BJ (cell line): ENCODE measurements at places on chromosomes 6 and 20.
A peak's percentile ranks its signal among the peaks of the same experiment; 100 is the strongest.

DNA sequence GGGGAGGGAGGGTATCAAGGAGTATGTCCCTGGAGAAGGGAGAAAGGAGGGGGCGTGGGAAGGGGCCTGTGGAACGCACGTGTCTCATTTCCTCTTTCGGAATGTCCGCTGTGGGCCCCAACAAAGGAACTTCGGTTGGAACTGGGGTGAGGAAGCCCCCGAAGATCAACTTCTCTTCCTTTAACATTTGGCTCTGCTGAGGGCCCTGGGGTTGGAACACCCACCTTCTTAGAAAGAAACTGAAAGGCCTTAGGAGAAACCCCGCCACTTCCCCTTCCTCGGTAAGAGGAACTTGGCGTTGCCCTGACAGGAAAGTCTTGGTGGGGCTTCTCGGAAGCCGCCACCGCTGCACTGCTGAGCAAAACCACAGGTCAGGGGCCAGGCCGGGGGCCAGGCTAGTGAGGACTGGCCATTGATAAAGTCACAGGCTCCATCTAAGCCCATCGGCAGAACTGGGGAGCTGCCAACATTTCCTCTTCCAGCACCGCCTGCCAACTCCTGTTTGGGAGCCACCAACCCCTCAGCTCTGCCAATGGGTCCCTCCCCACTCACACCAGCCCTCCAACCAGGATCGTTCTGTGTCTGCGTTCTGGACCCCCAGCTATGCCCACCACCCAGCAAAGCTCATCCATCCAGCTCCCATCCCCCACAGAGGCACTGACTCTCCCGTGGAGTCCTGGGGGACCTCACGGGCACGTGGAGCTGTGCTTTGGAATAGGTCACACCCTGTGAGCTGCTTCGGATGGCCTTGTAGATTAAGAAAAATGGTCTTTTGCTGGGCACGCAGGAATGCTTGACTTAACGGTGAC is 44.8 kb downstream of the FGD2 start:
- DNase-seq = no peak

DNA sequence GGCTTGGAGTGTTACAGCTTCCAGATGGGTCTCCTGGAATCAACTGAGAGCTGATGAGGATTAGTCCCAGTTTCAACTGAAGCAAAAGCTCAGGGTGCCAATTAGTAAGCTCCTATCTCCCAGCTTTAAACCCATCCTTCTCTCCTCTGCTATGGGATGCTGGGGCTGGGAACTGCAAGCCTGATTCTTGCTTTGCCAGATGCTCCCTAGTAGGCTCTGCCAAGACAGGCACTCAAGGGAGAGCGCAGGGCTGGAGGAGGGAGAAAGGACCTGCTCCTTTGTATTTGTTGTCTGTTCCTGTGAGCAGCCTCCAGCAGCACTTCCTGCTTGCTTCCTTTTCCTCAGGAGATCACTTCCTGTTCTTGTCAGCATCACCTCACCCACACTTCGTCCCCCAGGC is 309.7 kb downstream of the KIF16B start:
- DNase-seq = no peak

DNA sequence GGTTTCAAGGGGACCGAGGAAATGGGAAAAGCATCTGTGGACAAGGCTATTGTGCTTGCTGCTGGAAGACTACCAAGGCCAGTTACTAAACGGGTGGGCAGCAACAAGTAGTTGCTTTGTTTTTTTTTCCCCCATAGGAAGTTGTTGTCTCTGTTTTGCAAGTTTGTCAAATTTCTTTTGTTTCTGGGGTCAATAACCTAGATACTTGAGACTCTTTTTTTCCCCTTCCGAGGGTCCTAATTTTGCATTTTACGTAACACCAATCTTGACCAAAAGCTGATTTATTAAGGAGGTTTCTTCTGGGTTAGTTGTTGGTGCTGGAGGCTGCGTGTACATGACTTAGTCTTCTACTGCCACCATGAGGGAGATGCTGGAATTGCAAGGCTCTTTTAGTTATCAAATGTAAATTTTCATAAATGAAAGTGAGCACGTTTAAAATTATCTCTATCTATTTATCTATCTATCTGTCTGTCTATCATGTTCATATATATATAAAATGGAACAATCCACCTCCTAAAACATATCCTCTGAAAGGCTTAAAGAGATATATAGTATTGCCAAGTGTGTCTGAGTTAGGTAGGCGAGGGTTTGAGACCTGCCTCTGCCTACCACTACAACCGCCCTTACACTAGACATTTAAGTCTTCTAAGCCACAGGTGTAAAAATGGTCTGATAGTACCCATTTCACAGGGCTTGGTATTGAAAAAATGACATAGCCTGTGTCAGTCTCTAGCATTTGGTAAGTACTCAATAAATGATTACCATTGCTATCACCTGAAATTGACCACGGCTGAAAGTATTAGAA is 60.2 kb downstream of the GCLC start:
- no peak for DNase-seq

GRCh38 chr20:23541330-23541729 is 27.0 kb downstream of the CST9L start:
- no peak for DNase-seq

- peak; percentile 8 for DNase-seq
Observed at GRCh38 chr6:149484733-149485700, at the start of gene ZC3H12D. Gene ZC3H12D (minus strand): TSS chr6:149485014. CDS start chr6:149474543, 10,471 bp downstream.

DNA sequence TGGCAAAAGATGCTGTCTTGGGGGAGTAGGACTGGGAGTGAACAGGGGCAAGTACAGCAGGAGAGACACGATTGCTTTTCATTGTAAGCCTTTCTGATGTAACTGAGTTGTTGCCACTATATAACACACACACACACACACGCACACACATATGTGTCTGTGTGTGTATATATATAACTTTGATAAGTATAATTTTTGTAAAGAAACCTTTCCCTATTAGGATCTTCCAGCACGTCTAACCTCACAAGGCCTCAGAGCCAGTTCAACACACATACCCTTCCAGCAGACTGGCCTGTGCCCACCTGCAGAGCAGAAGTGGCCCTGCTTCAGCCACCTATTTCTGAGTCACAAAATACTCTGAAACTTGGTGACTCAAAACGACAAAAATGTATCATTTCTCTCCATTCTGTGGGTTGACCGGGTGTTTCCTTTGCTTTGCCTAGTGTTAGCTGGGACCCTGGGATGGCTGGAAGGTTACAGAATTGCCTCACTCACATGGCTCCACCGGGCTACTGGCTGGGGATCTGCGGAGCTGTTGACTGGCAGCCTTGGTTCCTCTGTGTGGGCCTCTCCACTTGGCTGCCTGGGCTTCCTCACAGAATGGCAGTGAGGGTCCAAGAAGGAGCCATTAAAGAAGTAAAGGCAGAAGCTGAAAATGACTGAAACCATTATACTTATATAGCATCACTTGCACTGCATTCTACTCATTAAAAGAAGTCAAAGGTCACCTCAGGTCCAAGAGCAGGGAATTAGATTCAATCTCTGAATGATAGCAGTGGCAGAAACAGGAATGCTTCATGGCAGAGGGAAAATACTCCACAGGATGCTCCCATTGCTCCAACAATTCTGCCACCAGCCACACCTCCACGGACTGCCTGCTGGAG is 126.4 kb downstream of the BANF2 start:
- DNase-seq = no peak

DNA sequence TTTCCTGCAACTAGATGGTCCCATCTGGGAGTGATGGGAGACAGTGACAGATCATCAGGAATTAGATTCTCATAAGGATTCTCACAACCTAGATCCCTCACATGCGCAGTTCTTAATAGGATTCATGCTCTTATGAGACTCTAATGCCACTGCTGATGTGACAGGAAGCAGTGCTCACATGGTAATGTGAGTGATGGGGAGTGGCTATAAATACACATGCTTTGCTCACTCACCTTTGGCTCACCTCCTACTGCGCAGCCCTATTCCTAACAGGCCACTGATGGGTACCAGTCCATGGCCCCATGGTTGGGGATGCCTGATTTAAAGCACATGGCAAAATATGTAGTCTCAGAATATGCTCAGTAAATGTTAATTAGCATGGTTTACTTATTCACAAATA is 80.6 kb upstream of the MBOAT1 start:
- DNase-seq = no peak

- no peak for DNase-seq
Observed at GRCh38 chr6:27448456-27448855, 24.4 kb downstream of the ZNF184 start.

- no peak for DNase-seq
Observed at GRCh38 chr20:41167481-41168253, 30.3 kb downstream of the PLCG1 start.

DNA sequence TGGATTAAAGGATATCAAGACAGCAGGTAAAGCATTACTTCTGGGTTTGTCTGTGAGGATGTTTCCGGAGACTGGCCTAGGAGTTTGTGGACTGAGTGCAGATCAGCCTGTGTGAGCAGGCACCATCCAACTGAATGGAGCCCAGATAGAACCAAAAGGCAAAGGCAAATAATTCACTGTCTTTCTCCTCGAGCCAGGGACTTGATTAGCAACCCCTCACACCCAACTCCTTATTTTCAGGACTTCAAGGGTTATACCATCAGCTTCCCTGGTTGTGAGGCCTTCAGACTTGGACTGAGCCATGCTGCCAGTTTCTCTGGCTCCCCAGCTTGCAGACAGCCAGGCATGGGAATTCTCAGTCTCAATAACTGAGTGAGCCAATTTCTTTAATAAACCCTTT is 19.3 kb downstream of the PSMB1 start:
- DNase-seq = no peak

- no peak for DNase-seq
Observed at GRCh38 chr6:86502497-86502896, 434.8 kb upstream of the HTR1E start.

DNA sequence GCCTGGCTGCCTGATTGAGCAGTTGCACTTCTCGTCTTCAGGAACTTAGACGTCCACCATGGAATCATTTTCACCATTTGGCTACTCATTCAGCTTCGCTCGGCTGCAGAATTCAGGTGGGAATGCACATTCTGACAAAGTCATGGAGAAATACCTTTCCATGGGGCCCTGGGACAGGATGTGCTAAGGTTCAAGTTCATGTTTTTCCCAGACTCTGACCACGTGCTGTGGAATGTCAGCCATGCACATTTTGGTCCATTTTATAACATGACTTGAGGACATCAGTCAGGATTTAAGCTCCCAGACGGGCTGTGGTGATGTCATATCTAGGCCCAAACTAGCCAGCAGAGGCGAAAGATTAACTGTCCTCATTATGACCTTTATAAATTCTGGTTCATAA is 205.3 kb downstream of the TBXT start:
- no peak for DNase-seq

DNA sequence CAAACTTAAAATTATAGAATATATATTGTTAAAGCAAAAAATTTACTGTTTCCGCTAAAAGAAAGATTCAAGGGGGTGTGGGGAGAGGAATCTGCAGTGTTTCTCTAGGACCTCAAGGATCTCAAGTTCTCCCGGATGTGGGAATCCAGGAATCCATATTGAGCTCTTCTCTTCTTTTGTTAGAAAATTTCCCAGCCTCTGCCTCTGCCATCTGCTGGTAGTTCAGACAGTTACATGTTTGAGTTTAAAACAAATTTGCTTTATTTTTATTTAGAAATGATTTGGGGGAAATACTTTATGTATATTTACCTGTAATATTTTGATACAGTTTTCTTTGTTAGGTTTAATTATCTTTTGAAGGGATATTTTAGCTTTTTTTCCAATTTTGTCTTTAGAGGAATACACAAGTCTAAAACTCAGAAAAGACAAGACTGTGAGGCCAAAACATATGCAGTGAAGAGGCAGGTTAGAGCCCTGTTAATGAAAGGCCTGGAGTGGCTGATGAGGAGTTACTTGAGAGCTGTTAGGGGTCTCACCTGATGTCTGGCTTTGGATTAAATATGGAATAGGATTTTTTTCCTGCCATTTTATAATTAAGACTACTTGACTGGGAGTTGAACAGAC is 268.8 kb downstream of the ARID1B start:
- DNase-seq = no peak

GRCh38 chr20:63313349-63314014 is 20.5 kb downstream of the COL20A1 start:
- no peak for DNase-seq

DNA sequence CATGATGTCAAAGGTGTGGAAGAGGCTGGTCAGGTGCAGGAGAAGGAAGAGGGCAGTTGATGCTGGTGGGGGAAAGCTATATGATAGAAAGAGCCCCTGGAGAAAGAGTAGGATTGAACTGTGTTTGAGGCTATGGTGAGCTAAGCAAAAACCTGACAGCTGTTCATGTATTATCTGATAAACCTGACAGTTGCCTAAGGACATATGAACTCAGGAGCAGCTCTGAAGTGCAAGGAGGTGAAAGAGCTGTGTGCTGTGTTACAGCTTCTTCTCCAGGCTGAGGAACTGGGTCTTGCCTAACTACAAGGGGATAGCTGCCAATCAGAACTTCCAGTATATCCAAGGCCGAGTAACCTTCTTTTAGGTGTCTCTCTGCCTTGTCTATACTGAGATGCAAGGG is 81.8 kb downstream of the LCA5 start:
- no peak for DNase-seq

DNA sequence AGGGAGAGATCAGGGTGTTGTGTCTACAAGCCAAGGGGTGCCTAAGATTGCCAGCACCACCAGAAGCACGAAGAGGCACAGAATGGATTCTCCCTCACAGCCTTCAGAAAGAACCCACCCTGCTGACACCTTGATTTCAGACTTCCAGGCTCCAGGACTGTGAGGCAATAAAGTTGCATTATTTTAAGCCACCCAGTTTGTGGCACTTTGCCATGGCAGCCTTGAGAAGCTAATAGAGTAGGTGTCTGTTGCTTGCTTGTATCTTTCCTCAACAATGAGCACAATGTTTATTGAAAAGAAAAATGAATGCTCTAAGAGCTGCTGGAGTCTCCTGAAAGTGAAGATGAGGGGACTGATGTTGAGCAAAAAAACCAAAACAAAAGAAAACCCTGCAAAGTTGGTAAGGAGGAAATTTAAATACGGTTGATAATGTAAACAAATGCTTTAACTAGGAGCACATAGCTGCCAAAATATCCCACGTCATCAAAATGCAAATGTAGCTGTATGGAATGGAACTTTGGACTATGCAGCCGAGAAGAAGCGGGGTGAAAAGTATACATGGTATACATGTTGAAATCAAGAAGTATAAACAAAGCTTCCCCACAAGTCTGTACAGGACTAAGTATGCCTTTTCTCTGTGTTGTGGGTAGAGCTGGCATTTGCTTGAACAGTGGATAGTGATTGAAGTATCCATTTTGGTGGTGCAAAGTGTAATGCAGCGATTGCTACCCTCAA is 8.0 kb downstream of the IL20RA start:
- no peak for DNase-seq

DNA sequence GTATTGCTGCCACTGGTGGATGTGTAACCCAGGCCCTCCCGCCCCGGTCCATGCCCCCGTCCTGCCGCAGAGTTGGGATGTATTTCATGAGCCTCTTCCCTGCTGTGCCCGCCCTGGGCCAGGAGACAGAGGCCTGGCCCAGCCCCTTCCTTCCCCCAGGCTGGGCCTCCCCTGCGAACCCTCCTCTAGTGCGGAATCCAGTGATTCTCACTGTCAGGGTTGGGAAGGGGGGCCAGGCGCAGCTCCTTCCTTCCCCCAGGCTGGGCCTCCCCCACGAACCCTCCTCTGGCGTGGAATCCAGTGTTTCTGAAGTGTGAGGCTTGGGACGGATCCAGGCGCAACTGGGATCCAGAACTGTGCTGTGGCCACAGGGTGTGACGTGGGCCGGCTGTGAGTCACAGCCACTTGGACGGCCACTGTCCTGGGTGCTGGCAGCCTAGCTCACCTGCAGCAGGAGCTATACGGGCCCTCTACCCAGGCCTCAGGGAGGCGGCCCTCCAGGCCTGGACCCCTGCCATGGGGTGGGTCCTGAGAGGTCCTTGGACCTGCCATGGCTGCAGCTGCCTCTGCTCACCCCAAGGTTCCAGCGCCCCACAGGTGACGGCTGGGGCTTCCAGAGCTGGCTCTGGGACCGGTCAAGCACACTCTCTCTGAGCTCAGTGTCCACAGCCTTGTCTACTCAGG is 28.3 kb downstream of the COL20A1 start:
- peak; percentile 5 for DNase-seq
